Thymus (tissue), 14 donors: ENCODE measurements at places on chromosomes 6 and 20. TPM values are rescaled to one million over a fixed set of nuclear protein-coding genes. Genes with fewer than 3 reads are reported as not detected.

Gene SPEF1
- polyA plus RNA-seq, result 0.16 TPM

Gene OR2H1
- 0.05 TPM for polyA plus RNA-seq

Gene SLC26A8
- polyA plus RNA-seq, result 0.11 TPM

GRCh38 chr6:113909224-113909856, 52.2 kb downstream of the MARCKS start:
- peak; percentile 9 for DNase-seq
- H3K4me1 ChIP-seq, result no peaks in the 10 kb centered on the region

GRCh38 chr6:90249458-90249857, 47.2 kb downstream of the BACH2 start:
- no peaks in the 10 kb centered on the region for H3K27me3 ChIP-seq
- H3K4me3 ChIP-seq, result no peak overlapping the region
- H3K4me1 ChIP-seq, result peaks cover 16% of the 10 kb centered on the region
- DNase-seq, result no peak

DNA sequence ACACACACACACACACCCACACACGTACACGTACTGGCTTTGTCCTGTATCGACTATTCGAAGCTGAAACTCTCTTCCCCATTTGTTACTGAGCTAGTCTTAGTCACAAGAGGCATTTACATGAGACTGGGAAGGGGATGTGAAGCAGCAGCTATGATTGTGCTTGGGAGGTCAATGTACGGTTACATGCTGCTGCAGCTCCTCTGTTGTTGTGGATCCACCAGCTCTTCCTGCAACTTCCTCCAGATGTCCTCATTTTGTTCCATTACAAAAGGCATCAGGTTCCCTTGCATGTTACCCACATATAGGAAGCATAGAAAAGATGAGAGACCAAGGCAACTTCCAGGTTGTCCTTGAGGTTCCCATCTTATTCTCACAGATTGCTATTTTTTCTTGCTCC, 612.4 kb upstream of the IMPG1 start:
- no peak overlapping the region for H3K27ac ChIP-seq
- H3K4me1 ChIP-seq, result no peaks in the 10 kb centered on the region
- no peak for DNase-seq
- H3K4me3 ChIP-seq, result no peak overlapping the region

DNA sequence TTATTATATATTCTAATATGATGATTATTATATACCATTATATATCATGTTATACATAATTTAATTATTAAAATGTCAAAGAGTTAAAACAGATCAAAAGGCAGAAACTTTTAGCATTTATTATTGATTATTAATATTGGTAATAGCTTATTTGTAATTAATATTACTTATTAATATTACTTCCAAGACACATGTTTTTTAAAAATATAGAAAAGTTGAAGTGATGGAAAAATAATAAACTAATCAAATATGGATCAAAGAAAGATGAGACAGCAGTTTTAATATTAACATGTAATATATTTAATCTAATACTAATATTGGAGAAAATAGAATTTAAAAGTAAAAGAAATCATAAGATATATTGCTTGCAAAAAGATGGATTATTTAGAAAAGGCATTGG, 154.6 kb upstream of the TAB2 start:
- H3K4me1 ChIP-seq, result no peaks in the 10 kb centered on the region
- DNase-seq, result no peak
- H3K4me3 ChIP-seq, result no peak overlapping the region

DNA sequence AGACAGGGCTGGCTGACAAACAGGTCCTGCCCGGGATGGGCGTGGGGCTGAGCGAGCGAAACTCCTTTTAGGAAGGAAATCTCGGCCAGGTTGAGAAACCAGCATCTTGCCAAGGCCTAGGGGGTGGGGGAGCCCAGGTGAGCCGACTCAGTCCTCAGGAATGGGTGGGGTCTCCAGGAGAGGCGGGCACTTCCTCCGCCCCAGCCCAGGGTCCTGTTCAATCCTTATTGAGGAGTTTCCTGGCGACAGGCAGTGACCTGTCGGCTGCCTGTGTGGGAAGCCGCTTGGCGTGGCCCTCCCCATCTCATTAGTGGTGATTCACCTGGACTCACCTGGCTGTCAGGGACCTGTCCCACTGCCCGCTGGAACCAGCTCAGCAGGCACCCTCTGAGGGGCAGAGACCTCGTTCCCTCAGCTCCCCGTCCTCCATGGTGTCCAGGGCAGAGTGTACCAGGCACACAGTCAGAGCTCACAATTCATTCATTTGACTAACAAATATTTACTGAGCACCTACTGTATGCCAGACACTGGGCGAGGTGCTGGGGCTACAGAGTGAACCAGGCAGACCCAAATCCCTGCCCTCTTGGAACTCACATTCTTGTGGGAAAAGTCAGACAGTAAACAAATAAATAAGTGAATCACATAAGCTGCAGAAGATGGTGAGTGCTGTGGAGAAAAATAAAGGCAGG, 51.1 kb downstream of the FGD2 start:
- no peaks in the 10 kb centered on the region for H3K36me3 ChIP-seq
- H3K4me1 ChIP-seq, result peaks cover 10% of the 10 kb centered on the region
- no peak for DNase-seq
- H3K27ac ChIP-seq, result no peak overlapping the region
- H3K4me3 ChIP-seq, result no peak overlapping the region
- H3K27me3 ChIP-seq, result no peaks in the 10 kb centered on the region

DNA sequence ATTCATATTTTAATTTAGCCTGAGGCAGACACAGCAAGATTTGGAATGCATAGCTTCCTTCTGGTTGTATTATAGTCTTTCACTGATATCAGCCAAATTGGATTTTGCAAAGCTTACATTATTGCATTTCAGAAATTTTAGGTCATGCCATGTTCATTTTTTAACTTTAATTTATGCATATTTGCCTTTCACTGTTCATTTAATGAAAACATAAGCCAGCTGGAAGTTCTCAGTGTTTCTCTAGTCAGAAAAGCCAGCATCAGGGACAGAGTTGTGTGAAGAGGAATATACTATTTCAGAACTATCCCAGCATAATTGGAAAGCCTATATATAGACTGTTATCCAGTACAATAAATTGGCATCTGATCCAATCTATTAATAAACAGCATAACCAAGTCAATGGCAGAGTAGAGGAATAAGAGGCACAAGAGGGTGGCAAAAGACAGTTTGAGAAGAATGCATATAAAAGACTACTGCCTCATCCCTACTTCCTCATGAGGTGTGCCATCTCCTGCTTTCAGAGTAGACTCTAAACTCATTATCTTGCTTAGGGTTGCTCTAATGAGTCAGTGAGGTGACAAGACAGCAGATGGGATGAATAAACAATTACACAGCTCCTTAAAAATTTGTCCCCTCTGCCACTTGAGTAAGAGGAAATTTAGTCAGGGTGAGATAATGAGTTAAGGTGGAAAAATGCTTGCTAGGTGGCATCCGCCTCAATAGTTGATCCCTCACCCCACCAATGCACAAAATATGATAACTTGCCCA, 159.8 kb upstream of the HCRTR2 start:
- DNase-seq, result no peak
- no peaks in the 10 kb centered on the region for H3K4me1 ChIP-seq
- no peaks in the 10 kb centered on the region for H3K27me3 ChIP-seq

DNA sequence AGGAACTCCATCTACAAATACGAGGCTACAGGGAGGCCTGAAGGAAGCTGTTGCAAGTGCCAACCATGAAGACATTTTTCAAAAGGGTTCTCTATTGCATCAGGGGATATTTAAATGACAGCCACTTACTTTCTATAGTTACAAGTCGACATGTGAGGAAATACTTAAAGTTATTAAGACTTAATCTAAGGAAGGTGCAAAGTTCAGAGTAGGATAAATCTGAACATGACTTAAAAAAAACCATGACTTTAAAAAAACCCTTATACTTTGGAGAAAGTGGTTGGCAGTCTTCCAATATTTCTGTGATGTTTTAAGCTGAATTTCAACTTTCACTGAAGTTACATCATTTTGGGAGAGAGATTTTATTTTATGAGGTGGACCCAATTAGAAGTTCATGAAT, 56.3 kb upstream of the EMILIN3 start:
- H3K4me3 ChIP-seq, result no peak overlapping the region
- H3K27me3 ChIP-seq, result no peaks in the 10 kb centered on the region
- peaks cover 70% of the 10 kb centered on the region for H3K36me3 ChIP-seq
- H3K27ac ChIP-seq, result no peak overlapping the region
